ENCODE measurements at places on chromosomes 7 and 10.

GRCh38 chr10:94902570-94902969 lies 35.9 kb upstream of the CYP2C9 start:
- no peak for DNase-seq

GRCh38 chr7:115474137-115474536 lies 552.2 kb downstream of the MDFIC start:
- DNase-seq, result no peak

DNA sequence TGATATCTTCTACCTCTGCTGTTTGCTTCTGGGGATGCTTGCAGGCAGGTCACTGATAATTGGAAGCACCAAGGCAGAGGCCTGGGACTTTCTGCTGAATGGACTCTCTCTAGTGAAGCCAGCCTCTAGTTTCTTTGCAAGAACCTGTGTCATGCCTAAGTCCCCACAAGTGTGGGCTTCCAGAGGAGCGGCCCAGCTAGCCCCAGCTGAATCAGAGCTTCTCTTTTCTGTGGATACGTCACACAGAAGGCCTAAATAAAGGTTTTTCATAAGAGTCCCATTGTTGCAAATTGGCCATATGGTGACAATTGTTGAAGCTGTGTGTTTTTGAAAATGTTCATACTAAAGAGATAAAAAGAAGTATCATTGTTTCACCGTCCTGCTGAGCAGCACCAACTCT lies 6.8 kb upstream of the OPALIN start:
- DNase-seq, result no peak

- DNase-seq, result no peak
These were observed 24.4 kb downstream of the SLC26A4 start for GRCh38 chr7:107684947-107685463.

DNA sequence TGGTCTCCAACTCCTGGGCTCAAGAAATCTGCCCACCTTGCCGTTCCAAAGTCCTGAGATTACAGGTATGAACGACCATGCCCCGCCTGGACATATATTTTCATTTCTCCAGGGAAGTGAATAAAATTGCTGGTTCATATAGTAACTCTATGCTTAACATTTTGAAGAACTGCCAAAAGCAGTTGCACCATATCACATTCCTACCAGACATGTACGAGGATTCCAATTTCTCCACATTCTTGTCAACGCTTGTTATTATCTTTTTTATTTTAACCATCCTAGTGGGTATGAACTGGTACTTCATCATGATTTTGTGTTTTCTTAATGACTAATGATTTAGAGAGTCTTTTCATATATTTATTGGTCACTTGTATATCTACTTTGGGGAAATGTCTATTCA lies 21.9 kb upstream of the CPN1 start:
- DNase-seq, result no peak

GRCh38 chr10:30324448-30325110 lies 24.5 kb downstream of the MTPAP start:
- DNase-seq, result no peak

DNA sequence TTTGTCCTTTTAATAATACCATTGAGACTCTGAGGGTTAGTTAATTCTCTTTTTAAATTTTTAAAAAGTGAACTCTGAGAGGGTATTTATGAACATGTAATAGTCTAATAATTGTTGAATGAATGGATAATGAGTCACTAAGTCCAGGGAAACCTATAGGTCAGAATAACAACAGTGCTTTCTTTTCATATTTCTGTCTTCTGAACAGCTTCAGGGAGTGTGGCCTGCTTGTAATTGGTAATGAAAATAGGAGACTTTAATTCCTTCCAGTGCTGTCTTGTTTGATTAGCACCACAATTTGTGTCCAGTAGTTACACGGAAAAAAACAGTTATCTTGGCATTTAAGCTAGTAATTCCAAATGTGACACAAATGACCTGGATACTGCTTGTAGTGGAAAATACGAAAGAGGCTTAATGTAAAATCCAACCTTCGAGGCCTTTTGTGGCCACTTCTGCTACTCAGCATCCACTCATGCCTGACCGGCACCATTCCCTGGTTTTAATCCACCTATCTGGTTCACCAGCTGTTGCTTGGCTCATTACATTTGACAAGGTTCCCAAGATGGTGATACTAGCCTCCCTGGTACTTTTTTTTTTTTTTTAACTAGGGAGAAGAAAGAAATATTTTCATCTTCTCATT lies 149.3 kb upstream of the IMMP2L start:
- DNase-seq, result no peak

- no peak for DNase-seq
These were observed 3.9 kb downstream of the BRI3 start for GRCh38 chr7:98285157-98286092.

- no peak for DNase-seq
These were observed at the start of gene AQP1 for GRCh38 chr7:30911561-30911969. TSS of gene AQP1 (plus strand) at chr7:30911853. CDS start at chr7:30911910, 57 bp downstream.

DNA sequence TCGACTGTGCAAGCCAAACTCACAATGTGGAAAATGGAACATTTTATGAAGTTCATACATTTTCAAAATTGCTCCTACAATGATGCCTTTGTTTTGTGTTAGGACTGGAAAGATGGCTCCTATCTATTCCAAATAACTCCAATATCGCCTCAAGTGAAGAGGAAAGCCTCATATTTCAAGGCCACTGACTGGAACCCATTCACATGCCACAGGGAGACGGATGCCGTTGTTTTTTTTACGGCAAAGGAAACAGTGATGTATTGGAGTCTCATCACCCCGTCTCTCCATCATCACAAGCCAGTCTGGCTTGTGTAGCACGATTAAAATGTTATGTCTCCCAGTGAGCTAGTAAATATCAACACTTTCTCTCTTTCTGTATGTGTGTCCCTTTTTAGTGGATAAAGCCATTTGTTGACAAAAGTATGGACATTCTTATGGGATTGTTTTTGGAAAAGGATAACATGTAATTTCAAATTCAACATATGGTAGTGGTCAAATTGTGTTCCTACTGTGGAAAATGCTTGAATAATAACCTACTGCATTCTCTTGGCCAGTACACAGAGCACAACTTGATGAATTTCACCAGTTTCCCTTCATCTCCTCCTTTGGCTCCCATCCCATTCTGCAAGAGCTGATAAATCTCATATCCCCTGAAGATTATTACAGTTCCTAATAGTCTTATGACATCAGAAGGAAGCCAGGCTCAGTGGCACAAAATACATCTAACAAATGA lies 109.5 kb upstream of the PITRM1 start:
- no peak for DNase-seq

- no peak for DNase-seq
These were observed 14.7 kb downstream of the HGF start for GRCh38 chr7:81754918-81755696.

GRCh38 chr10:132404169-132404880 lies 7.3 kb downstream of the PWWP2B start:
- DNase-seq, result no peak

DNA sequence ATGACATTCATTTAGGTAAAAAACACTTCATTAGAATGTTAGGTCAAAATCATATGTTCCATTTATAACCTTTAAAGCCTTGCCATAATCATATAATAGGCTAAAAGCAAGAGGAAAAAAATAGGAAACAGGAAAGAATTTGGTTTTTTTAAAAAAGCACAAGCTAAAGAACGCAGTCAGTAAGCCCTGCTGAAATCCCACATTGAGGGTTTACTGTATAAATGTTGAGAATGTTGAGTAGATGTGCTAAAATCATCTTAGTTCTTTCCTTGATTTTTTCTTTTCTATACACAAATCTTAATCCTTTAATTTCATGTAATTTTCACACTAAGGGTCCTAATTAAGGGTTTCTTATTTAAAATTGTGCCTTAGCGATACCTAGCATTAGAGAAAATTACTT lies 133.0 kb downstream of the TSPAN12 start:
- no peak for DNase-seq
